Mucosa of descending colon (tissue), 3 donors: ENCODE measurements at places on chromosomes 12 and 14. TPM values are rescaled to one million over a fixed set of nuclear protein-coding genes. Genes with fewer than 3 reads are reported as not detected.
A peak's percentile ranks its signal among the peaks of the same experiment; 100 is the strongest.

The CFAP251 gene
- total RNA-seq: 0.55 TPM

GRCh38 chr12:1356285-1356684 is 238.1 kb downstream of the FBXL14 start:
- DNase-seq: no peak

GRCh38 chr12:22598763-22599161 is 26.2 kb upstream of the ETNK1 start:
- DNase-seq: no peak

DNA sequence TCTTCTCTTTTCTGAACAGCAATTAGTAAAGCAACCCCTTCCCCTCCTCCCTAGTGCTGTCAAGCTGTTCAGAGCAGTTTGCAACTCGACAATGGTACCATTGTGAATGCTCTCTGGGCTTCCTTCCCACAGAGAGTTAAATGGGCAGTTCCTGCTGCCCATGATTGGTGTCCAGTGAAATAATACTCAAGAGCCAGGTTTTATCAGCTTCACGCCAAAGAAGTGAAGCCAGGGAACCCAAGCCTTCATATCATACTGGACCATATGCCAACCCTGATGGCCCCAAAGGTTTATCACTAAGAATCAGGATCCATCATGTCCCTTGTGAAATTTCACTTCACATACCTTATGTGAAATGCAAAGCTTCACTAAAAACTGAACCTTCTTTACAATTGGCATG is 24.7 kb downstream of the INSM2 start:
- no peak for DNase-seq

The CRACR2A gene
- total RNA-seq: 69.7 TPM

DNA sequence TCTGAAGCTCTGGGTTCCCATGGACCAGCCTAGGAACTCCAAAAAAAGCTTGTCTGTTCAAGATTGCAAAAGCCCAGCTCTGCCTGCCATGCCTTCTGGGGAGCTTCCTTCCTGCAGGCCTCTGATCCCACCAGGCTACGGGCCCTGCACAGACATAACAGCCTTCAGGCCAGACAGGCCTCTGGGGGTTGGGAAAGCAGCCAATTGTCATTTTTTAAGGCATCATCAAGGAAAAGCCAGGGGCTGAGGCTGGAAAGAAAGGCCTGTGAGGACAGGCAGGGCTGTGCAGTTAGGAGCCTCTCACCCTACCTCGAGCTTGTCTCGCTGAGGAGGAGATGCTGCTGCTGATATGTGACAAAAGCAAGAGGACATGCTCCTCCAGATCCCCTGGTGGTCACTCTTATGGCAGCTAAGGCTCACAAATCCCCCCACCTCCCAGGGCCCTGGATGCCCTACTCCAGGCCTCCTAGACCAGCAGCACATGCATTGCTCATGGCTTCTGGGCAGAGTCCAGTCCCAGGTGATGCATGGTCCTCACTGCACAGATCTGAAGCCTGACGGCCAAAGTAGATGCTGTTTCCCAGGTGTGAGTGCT is 2.9 kb downstream of the TMEM229B start:
- DNase-seq: no peak

The CPSF6 gene
- total RNA-seq: 57.2 TPM

The TTC9 gene
- total RNA-seq: 0.20 TPM

DNA sequence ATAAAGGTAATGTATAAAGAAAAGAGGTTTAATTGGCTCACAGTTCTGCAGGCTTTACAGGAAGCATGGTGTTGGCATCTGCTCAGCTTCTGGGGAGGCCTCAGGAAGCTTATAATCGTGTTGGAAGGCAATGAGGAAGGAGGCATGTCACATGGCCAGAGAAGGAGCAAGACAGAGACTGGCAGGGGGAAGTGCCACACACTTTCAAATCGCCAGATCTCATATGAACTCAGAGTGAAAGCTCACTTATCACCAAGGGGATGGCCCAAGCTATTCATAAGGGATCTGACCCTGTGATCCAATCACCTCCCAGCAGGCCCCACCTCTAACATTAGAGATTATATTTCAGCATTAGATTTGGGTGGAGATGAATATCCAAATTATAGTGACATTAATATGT is 26.3 kb downstream of the LDHB start:
- DNase-seq: no peak

DNA sequence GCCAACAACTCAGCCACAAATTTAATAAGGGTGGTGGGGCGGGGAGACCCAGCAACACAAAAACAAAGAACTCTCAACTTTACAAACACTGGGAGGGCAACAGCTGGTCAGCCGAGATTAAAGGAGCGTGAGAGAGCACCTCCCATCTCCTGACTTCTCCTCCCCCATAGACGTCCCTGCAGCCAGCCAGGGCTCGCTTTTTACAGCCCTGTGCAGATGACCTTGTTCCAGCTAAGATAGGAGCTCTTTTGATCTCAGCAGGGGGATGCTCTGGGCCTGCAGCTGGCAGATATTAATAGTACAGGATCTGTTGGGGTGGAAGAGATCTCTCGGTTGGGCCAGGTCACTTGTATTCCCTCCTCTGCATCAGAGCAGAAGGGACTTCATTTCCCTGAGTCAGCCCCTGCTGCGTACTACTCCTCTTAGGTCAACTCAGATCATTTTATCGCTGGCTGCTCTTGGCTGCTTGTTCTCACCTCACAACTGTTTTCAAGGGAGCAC is 475.8 kb downstream of the RAD51B start:
- DNase-seq: peak; percentile 55

GRCh38 chr14:76112889-76113624 is 38.7 kb upstream of the GPATCH2L start:
- no peak for DNase-seq

GRCh38 chr12:127925971-127926370 is 341.0 kb upstream of the TMEM132C start:
- DNase-seq: peak; percentile 46

GRCh38 chr12:112275207-112275606 is 107.0 kb downstream of the HECTD4 start:
- no peak for DNase-seq

The PRH2 gene
- total RNA-seq: not detected

GRCh38 chr12:129385637-129385990 is 518.2 kb downstream of the TMEM132D start:
- DNase-seq: no peak

- no peak for DNase-seq
These were observed 10.2 kb upstream of the SH2B3 start for GRCh38 chr12:111395336-111396187.

- DNase-seq: no peak
These were observed 61.6 kb upstream of the DYRK2 start for GRCh38 chr12:67586951-67587350.

- no peak for DNase-seq
These were observed 19.8 kb downstream of the LEMD3 start for GRCh38 chr12:65189028-65189718.

GRCh38 chr12:56644654-56645053 is 1.1 kb downstream of the ATP5F1B start:
- no peak for DNase-seq

The ZBTB25 gene
- 7.2 TPM for total RNA-seq

The NINJ2 gene
- total RNA-seq: 3.6 TPM

DNA sequence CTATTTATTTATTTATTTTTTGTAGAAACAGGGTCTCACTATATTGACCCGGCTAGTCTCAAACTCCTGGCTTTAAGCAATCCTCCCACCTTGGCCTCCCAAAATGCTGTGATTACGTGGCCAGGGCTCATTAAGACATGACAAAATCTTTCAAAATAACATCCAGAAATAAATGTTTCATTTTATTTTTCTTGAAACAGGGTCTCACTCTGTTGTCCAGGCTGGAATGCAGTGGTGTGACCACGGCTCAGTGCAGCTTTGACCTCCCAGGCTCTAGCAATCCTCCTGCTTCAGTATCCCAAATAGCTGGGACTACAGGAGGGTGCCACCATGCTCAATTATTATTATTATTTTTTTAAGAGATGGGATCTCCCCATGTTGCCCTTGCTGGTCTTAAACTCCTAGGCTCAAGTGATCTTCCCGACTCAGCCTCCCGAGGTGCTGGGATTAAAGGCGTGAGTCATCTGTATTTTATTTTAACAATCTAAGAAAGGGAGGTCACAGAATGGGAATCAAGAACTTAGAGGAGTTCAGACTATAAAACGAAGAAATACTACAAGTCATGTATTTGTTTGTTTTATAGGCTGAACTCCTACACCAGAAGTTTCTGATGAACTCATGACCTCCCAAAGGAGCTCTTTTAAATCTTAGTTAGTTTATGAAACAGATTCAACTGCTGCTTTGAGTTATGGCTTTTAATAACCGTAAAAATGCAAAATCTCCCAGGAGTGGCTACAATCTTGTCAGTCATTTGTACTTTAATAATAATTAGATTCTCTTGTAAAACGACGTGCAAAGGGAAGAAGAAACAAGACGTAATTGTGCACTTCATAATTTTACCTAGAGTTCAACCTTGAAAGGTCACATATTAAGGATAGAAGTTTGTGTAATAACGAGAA is 2.1 kb upstream of the TMEM263 start:
- no peak for DNase-seq

DNA sequence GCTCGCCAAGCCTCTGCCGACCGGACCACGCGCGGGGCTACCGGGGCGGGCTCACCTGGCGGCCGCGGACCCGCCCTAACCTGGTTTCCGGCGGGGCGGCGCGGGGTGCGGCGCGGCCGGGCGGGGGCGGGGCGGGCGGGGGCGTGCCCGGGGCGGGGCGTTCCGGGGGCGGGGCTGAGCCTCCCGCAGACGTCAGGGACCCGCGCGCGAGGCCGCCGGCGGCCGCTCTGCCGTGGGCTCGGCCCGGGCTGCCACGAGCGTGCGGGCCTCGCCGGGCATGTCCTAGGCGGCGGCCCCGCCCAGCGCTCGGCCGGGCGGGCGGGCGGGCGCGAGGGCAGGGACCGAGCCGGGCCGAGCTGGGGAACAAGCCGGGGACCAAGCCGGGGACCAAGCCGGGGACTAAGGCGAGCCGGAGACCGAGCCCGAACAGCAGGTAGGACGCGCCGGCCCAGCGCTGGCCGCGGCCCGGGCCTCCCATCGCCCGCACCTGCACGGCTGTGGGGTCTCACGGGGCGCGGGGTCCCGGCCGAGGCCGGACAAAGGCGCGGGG is at the start of gene CEP170B:
TSS of gene CEP170B (plus strand) at position 188 of the 550 bp plus-strand sequence. CDS start 3,183 bp downstream, outside the sequence.
- peak; percentile 83 for DNase-seq

DNA sequence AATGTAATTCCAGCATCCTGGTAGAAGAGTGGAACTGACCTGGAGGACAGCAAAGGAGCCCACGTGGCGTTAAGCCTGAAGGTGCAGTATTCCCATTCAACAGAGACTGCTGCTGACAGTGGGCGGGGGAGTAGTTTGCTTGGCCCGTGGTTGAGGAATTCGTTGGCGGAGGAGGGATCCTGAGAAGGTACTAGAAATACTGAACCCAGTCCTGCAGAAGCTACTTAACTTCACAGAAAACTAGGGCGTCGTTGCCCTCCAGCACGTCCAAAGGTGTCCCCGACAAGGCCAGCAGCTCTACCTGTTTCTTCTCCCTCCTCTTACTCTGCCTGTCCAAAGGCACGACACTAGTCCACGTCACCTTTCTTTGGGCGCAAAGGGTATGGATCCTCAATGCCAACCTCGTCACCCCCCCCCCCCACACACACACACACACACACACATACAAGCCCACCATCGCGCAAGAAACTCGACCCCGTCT is 303 bp downstream of the PUS7L start:
- peak; percentile 47 for DNase-seq

DNA sequence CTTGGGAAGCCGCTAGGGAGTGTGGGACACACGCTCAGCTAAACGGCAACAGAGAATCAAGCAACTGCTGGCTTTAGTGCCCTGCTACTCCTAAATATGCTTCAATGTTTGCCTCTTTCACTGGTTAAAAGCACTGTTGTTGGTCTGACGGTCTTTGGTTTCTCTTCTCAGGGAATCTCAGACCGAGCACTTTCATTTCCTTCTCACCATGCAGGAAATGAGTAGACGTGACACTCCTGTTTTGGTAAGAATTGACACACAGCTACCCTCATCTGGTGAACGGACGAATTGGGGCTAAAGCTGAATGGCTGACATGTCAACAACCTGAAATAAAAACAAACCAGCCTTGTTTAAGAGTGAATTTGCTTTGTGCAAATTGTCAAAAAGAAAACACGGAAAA is 57.5 kb upstream of the PIWIL1 start:
- no peak for DNase-seq

DNA sequence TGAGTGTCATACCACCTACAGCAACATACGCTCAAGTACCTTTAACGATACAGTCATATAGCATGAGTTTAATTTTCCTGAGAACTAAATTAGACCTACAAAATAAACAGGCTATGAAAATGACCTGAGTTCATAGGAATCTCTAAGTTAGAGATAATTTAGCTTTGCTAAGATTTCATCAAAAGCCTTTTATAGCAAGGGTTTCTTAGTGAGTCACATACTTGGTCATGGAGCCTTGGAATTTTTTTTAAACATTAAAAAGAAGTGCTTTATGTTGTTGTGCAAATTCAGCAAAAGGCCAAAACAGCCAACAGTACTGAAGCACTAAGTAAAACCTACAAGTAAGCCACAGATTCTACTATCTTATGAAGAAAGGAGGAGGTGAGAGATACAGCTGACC is 93.6 kb upstream of the FERMT2 start:
- no peak for DNase-seq

- DNase-seq: no peak
These were observed 39.9 kb downstream of the MYO1H start for GRCh38 chr12:109387425-109388166.

DNA sequence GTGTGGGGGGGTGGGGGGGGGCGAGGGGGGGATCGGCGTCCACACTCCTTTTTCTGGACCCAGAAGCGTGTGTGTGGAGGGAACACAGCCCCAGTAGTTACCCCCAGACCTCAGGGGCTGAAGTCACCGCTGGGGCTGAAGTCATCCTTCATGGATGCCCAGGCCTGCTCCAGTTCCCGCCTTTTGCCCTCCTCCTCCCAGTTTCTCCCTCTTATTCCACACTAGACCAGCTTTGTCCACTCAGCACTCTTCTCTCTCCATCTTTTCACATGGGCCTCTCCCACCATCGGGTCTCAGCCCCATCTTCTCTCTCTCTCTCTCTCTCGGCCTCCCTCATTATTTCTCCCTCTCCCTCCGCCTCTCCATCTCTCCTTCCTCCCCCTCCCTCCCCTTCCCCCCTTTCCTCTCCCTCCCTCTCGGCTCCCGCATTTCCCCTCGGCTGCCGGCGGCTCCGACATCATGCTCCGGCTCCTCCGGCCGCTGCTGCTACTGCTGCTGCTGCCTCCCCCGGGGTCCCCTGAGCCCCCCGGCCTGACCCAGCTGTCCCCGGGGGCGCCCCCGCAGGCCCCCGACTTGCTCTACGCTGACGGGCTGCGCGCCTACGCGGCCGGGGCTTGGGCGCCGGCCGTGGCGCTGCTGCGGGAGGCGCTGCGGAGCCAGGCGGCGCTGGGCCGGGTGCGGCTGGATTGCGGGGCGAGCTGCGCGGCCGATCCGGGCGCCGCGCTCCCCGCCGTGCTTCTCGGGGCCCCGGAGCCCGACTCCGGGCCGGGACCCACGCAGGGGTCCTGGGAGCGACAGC is at the start of gene P3H3:
TSS of gene P3H3 (plus strand) at position 426 of the 799 bp plus-strand sequence. CDS start at position 460, 34 bp downstream.
- DNase-seq: no peak
